GM20000 (cell line): ENCODE measurements at places on chromosomes 4 and X.

DNA sequence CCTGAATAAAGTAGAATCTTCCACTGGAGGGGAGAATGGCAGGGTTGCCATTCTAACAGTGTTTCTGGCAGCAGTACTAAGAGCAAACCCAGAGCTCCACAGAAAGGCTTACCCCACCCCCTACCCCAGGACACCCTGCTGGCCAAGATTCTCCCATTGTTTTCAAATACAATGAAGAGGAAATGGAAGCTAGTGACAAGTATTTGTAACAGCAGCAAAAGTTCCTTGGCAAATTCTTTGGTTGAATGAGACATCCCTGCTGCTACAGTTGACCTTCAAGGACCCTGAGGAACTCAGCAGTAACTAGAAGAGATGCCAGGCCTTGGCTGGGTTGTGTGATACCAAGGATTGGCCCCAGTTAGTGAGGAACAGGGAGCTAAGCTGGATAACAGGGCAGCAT is 124.2 kb upstream of the DGKK start:
- no peak for DNase-seq

DNA sequence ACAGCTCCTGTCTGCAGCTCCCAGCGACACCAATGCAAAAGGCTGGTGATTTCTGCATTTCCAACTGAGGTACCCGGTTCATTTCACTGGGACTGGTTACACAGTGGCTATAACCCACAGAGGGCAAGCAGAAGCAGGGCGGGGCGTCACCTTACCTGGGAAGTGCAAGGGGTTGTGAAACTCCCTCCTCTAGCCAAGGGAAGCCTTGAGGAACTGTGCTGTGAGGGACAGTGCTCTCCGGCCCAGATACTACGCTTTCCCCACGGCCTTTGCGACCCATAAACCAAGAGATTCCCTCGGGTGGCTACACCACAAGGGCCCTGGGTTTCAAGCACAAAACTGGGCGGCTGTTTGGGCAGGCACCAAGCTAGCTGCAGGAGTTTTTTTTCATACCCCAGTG is 218.9 kb downstream of the PPP3CA start:
- DNase-seq = no peak

DNA sequence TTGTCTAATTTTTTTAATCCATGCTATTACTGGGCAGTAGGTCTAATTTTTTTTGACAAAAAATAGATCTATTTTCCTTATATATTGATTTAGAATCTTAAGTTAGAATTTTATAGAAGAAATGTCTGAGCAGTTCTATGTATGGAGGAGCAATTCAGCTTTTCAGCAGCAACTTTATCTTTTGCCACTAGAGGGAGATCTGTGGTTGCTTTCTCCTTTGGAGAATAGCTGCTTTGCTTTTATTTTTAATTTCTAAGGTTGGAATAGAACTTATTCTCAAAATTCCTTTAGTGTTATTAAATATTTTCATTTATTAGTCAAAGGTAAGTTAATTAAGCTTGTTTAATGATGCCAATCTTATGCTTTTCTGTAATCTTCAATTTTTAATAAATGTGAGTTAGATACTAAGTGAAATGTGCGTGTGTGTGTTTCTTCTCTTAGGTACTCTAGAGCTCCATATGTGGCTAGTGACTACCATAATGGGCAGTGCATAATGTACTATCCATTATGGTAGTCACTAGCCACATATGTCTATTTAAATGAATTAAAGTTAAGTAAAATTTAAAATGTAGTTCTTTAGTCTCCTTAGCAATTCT is 29.3 kb downstream of the FAM199X start:
- peak; percentile 8 for DNase-seq

GRCh38 chrX:87403551-87403950 is 114.1 kb upstream of the KLHL4 start:
- no peak for DNase-seq
